D721Med (cell line): ENCODE measurements at places on chromosomes 5 and 9.

GRCh38 chr9:2228132-2228531 is 213.0 kb downstream of the SMARCA2 start:
- DNase-seq = no peak

DNA sequence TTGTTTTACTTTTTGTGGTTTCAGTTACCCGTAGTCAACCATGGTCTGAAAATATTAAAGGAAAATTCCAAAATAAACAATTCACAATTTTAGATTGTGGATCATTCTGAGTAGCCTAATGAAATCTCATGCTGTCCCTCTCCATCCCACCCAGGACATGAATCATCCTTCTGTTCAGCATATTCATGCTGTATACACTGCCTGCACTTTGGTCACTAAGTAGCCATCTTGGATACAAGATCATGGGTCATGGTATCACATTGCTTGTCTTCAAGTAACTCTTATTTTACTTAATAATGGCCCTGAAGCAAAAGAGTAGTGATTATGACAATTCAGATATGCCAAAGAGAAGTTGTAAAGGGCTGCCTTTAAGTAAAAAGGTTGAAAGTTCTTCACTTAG is 536.5 kb upstream of the ACO1 start:
- DNase-seq = no peak

DNA sequence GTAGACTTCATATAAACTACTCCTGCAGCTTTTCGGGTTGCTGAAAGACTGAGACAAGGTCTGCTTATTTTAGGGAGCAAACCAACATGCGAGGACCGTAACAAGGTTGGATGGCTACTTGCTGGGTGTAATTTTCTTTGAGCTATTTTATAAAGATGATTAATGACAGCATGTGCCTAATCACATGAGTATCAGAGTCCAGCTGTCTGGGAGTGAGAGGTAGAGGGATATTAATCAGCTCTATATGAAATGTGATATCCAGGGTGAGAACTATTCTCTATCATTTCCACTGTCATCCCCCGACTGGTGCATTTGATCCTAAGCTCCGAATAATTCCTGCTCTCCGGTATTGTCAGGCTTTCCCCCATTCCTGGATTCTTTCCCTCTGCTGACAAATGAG is 193.8 kb upstream of the HMHB1 start:
- DNase-seq = no peak

GRCh38 chr9:4489562-4489918 is 728 bp upstream of the SLC1A1 start:
- DNase-seq = no peak

- DNase-seq = no peak
Measured at GRCh38 chr5:111495159-111495558, 17.2 kb downstream of the STARD4 start.

DNA sequence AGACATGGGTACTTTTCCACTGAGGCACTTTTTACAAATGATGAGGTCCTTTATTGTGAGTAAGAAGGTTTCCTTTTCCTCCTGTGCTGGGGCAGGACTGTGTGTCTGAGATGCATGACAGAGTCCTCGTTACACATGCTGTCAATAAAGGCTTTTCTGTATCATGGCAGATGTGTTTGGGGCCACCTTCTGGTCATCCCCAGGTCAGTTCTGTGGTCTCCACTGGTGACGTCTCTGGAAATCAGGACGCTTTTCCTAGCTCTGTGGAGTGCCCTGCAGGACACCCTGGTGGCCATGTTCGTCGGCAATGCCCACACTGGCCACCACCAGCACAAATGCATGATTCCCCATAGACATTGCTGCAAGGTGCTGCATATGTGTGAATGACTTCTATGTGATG is 2.8 kb downstream of the CMBL start:
- no peak for DNase-seq

GRCh38 chr5:152332716-152333460 is 72.2 kb downstream of the NMUR2 start:
- DNase-seq = no peak

DNA sequence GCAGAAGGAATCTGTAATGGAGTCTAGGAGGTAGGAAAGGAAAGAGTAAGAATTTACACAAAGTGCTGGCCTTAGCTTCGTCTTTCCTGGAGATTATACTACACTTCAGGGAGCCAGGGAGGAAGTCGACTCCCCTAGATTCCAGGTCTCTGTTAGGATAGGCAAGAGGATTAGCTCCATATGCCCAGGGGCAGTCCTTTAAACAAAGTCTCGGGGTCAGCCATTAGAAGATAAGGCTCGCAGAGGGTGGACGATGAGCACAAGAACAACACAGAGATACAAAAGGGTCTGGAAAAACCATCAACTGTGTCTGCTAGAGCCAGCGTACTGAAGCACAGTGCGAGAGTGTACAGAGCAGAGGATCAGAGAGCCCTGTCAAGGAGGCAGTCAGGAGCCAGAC is 344.7 kb upstream of the TNC start:
- DNase-seq = no peak

DNA sequence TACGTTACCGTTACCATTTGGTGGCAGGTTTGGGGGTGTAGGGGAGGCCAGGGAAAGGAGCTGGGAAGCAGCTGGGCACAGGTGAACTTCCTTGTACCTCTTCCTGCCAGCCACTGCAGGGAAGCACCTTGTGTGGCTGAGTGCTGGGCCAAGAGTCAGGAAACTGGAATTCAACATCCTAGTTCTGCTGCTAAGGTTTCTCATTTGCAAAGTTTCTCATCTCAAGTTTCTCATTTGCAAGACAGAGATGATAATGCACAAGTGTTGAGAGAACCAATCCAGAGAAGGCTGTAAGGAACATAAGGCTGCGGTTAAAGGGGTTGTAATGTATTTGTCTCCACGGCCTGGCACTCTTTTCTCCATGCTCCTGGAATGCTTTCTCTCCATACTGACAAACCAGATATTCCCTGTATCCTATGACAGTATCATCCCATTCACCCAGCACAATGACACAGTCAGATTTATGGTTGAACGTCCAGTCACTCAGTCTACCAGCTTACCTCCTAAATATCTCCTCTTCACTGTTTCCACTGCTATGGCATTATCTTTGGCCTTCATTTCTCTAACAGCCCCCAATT is 33.6 kb upstream of the LARP1 start:
- DNase-seq = no peak

- no peak for DNase-seq
Measured at GRCh38 chr5:71651579-71651978, 64.4 kb downstream of the MCCC2 start.

DNA sequence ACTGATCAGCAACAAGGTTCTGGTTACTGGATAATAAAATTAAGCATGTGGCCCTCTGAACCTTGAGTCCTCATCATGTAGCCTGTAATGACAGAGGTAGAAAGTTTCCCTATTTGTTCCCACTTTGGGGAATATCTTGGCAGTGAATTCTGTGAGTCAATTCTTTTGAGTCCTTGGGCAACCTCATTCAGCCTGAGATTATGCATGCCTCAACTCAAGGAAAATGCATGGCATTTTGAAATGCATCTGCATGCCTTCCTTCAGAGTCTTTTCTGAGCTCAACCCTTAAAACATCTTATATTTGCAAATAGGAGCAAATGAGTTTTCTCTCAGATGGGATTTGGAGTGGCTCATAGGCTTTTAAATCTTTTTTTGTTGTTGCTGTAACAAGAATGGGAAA is 218.1 kb upstream of the CD180 start:
- no peak for DNase-seq

DNA sequence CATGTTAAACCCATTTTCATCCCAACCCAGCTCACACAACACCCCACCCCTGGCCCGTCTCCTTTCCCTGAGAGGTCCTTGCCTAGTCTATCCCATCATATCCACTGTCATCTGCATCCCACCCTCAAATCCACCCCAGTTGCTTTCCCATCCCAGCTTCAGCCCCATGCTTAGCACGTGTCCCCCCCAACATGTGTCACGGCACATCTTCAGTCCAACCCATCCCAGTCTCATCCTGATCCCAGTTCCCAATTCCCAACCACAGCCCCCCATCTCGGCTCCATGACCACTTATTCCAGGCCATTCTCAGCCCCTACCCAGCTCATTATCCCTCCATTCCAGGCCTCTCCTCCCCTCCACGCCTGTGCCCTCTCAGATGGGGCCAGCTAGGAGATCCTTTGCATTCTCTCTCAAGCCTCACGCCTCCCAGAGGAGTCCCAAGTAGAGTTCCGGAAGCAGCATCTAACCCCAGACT is 605 bp upstream of the DBN1 start:
- DNase-seq = no peak

GRCh38 chr5:6222899-6223298 is 155.4 kb downstream of the MED10 start:
- DNase-seq = no peak

- DNase-seq = no peak
Measured at GRCh38 chr5:79621056-79621455, 8.8 kb downstream of the TENT2 start.

- DNase-seq = no peak
Measured at GRCh38 chr9:92406477-92406876, 2.1 kb upstream of the OGN start.

GRCh38 chr9:130128251-130128650 is 44.0 kb upstream of the NCS1 start:
- DNase-seq = no peak

DNA sequence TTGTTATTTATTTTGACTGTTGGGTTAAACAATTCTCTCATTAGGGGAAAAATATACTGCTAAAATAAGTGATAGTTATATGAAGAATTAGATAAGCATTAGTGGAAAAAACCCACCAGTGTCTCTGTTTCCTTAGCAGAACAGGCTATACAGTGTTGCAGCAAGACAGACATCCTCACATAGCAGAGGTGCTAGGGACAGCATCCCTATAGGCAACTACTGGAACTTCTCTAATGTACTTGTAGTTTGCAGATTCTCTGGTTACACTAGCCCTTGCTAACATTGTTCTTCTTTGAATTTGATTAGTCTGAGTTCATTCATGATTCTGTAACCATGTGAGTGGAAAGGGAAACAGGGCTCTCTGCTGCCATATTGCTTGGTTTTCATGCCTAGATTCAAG is 661.8 kb upstream of the RGMB start:
- DNase-seq = no peak

- no peak for DNase-seq
Measured at GRCh38 chr9:9552665-9553064, 1060.1 kb downstream of the PTPRD start.

GRCh38 chr5:31913808-31914207 is 260.3 kb downstream of the GOLPH3 start:
- no peak for DNase-seq

DNA sequence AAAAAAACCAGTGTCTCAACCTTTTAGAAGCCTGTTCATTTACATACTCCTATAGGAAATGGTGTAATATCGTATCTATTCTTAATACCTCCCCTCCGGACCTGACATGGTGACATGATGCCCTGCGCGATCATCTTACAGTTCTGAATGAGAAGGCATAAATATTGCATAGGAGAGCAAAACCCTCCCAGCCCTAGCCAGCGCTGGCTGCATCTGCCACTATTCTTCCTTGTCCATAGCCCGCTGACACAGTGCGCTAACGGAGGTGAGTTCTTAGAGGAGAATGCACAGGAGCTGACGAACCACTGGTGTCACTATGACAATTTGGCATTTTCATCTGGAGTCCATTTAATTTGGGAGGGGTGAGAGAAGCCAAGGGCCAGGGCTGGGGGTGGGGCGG is 290.1 kb downstream of the EFNA5 start:
- no peak for DNase-seq

GRCh38 chr9:22354699-22355384 is 91.8 kb upstream of the DMRTA1 start:
- DNase-seq = no peak

GRCh38 chr9:99624499-99625233 is 197.0 kb upstream of the NR4A3 start:
- DNase-seq = no peak

- DNase-seq = no peak
Measured at GRCh38 chr9:78630966-78631365, 334.0 kb downstream of the PSAT1 start.

GRCh38 chr5:116402235-116402634 is 172.4 kb downstream of the SEMA6A start:
- no peak for DNase-seq

GRCh38 chr5:74722271-74722670 is 37.2 kb downstream of the HEXB start:
- DNase-seq = no peak

- no peak for DNase-seq
Measured at GRCh38 chr5:177496070-177496726, 1.2 kb downstream of the PDLIM7 start.

DNA sequence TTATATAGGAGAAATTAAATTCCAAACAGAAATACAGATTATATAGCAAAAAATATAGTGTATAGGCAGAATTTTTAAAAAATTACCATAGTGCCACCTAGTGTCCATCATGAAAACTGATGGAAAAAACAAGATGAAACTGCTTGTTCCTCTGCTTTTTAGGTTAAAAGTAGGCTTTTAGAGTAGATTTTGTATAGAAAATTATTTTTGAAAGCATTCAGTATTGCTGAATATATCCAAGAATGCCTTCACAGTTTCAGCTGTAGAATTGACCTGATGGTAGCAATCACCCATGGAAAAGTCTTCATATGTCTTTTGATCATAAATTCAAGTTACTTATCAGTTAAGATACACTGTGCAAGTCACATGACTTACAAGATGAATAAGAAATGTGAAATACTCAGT is 19.7 kb downstream of the RIOK2 start:
- no peak for DNase-seq

DNA sequence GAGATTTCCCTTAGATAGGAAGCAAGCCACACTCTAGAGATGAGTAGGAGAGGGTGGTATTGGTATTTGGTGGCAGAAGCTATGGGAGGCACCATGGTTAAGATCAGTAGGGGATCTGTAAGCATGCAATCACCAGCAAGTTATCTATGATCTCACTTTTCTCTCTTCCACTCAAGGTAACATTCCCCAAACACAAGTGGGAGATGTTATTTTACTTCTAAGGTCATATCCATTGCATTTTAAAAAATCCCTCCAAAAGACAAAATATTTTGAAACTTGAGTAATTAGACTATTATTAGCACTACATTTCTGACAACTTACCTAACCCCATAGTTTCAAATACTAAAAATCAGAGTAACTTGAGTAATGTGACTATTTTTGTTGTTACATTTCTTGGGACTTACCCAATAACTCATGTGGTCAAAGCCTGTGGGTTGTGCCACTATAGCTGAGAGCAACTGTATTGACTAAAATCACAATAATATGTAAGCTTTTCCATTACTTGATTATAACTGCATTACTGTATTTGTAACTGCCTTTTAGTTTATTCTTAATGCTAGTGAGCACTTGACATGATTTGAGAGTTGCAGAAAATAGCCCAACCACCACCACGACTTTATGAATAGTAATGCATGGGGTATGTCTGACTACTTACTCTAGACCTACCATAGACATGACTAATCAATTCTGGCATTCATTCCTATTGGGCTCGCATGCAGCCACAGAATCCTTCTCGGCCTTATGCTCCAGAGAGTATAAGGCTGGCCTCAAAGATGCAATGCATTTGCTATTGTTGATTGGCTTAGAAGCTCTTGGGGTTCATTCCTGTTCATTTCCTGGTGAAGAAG is 264.7 kb downstream of the TRIM32 start:
- no peak for DNase-seq

DNA sequence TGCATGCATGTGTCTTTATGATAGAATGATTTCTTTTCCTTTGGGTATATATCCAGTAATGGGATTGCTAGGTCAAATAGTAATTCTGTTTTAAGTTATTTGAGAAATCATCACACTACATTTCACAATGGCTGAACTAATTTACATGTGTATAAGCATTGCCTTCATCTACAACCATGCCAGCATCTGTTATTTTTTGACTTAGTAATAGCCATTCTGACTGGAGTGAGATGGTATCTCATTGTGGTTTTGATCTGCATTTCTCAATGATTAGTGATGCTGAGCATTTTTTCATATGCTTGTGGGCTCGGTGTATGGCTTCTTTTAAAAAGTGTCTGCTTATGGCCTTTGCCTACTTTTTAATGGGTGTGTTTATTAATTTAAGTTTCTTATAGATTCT is 102.3 kb upstream of the CCDC112 start:
- no peak for DNase-seq
